ENCODE measurements at places on chromosomes 1 and 21.

- DNase-seq, result no peak
Measured at GRCh38 chr1:88060112-88060673, 623.9 kb upstream of the PKN2 start.

DNA sequence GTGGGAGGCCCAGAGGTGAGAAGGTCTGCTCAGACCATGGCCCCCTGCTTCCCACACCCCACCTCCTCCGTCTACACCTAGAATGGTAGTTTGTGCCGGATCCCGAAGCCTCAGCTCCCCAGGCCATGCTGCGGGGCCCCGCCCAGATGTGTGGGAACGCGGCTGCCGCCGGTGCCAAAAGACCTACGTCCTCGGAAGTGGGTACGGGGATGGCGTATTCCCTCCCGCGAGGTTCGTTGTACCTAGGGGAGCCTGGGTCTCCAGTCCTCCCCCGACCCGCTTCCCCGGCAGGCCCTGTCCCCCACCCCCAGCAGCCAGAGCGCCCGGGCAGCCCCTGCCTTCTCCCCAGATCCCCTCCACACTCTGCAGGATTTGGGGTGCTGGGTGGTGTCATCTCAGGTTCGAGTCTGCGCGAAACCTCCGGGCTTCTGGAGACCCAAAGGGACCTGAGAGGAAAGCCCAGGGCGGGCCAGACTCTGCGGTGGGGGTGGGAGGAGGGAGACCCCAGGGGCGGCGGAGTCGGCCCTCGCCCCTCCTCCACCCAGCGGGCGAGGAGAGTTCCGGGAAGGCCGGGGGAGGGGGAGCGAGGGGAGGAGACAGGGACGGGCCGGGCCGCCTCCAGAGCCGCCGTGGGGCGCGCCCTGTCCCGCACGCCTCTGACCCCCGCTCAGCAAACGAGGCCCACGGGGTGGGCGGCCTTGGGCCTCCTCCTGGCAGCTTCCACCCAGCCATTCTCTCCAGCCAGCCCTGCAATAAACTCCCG is 6.2 kb upstream of the PRDM16 start:
- DNase-seq, result no peak

DNA sequence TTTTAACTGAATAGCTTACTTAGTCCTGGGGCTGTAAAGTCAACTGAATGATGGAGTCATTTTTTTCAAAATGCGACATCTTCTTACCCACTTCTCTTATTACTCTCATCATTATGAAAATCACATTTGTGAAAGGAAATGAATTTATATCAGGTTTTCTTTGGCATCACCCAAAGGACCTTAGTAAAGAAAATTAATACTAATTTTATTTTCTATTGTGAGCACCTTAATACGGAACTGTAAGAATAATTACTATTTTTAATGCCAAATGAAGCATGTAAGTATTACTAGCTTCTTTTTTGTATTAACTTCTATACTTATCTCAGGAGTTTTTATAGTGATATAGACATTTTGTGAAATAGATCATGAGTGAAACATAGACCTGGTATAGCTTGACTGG is 30.9 kb downstream of the PTPRC start:
- DNase-seq, result no peak

GRCh38 chr1:208028526-208028925 is 117.6 kb upstream of the CD34 start:
- no peak for DNase-seq

DNA sequence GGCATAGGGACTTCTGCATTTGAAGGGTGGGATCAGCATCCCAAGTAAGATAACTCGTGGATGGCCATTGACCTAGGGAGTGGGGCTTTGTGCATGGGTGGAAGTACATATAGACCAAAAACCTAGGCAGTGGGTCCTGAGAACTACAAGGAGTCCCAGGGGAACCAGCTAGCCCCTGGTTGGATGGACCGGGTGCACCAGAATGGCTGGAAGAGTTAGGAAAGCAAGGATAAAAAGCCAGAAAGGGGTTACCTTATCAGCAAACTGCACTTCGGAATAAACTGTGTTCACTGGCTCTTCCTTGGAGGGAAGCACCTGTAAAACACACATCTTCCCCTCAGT is 26.6 kb upstream of the SLAMF6 start:
- no peak for DNase-seq

- DNase-seq, result no peak
Measured at GRCh38 chr1:241299347-241299746, 57.7 kb downstream of the RGS7 start.

DNA sequence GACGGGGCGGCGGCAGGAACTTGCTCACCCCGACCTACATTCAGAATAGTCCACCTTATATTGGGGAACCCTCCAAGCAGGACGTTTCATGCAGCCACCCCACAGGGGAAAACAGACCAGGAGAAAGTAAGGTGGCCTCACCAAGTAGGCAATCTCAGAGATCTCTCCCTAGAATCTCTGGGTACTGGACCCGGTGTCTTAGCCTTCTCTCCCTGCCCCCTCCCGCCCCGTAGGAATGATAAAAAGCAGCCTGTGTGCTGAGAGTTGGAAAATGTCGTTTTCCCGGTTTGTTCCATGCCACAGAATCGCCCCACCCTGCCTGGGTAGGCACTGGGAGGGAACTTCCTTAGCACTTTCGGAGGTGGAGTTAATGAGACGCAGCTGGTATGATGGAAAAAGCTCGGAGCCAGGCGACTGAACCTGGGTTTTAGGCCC is 789 bp upstream of the PTPN14 start:
- no peak for DNase-seq

DNA sequence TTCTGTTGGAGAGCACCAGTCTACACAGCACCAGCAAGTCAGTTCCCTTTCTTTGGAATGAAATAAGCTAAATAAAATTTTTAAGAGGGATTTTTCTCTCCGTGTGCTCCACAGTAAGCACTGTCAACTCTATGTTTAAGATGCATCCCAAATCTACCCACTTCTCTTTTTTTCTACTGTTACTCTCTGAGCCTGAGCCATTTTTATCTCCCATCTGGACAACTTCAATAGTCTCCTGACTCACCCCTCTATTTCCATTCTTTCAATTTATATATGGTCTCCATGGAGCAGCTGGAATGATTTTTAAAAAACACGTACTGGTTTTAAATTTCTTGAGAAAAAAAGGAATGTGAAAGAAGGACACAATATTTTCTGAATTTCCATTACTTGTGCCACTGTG is 24.7 kb upstream of the CCT8 start:
- no peak for DNase-seq

DNA sequence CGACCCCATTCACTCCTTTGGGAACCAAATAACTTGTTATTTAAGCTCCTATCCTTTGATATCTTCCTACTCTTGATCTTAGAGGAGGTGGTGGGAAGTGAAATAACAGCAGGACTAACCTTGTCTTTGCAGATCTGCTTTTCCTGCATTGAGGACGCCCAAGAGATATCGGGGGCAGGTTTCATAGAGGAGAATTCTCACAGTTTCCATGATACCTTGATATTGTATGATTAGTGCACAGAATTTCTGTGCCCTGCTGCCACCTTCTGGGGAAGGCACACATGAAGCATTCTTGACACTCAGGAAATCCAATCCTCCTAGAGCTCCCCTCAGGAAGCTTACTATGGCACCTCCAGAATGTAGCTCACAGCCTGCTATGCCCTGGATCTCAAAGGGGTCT is 1.6 kb downstream of the CD1B start:
- no peak for DNase-seq

GRCh38 chr1:190140644-190141043 is 337.0 kb downstream of the BRINP3 start:
- no peak for DNase-seq

GRCh38 chr1:43367026-43367903 is 546 bp downstream of the ELOVL1 start:
- no peak for DNase-seq

GRCh38 chr1:18882486-18882885 is 19.9 kb downstream of the ALDH4A1 start:
- DNase-seq, result no peak

- DNase-seq, result no peak
Measured at GRCh38 chr1:167645625-167646414, 15.8 kb downstream of the RCSD1 start.

DNA sequence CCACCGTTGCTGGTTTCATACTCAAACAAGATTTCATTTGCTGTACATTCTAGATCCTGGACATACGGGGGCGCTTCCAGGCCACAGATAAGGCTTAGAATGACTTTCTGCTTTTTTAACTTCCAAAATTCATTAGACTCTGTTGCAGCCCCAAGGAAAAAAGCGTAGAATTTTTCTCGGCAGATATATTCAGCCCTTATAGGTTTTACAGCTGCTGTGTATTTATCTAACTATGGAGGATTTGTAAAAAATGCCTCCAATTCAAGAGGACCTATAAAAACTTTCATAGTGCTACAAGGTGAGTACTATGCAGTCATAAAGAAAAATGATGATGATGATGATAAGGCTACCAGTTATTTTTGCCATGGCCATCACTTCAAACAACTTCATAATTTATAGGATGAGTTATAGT is 51.6 kb downstream of the SLC30A10 start:
- DNase-seq, result peak; percentile 17

DNA sequence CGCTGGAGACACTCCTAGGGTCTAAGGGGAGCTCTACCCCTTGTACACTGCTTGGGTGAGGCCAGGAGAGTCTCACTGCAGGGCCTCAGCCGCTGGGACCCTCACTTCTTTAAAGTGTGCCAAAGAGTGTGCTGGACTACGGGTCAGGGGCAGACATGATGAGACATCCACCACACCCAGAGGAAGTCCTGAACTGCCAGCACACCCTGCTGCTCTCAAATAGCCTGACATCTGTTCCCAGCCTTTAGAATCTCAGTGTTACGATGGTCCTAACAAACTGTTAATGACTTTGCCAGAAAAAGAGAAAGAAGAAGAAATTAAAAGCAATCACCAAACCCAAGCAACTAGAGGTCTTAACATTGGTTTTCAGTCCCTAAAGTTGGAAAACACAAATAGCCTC is 49.0 kb downstream of the MRPL37 start:
- no peak for DNase-seq

GRCh38 chr1:243499711-243500110 is 243.9 kb downstream of the SDCCAG8 start:
- no peak for DNase-seq

DNA sequence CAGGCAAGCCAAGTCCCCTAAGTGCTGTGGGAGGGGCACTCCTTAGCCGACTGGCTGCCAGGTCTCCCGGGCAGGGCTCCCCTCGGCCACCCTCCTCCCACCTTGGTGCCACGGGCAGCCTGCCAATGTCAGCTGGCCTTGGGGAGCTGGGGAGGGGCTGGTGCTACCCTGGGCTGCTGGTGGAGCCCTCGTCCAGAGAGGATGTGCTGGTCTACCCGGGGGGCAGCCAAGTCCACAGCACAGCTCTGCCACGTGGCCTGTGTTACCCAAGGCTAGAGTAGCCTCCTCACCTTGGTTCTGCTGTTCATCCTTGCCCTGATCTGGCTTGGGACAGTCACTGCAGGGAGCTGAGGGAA is 42.9 kb downstream of the CRYAA start:
- no peak for DNase-seq

GRCh38 chr1:181947441-181947840 is 114.1 kb downstream of the ZNF648 start:
- no peak for DNase-seq

DNA sequence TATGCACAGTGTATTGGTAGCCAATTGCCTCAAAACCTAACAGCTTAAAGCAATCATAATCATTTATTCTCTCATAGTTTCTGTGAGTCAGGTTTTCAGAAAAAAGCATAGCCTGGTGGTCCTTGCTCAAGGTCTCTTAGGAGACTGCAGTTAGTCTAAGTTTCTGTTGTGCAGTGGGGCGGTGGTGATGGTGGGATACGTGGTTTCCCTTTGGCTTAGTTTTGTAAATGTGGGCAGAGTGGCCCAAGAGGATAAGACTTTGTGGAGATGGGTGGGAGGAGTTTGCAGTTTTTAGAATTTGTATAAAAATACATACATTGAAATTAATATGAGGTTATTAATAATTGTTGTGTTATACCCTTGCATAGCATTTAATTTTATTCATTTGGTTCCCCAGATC is 68.6 kb downstream of the NOS1AP start:
- DNase-seq, result no peak

- DNase-seq, result no peak
Measured at GRCh38 chr21:34335316-34335715, 28.5 kb upstream of the KCNE2 start.

- DNase-seq, result no peak
Measured at GRCh38 chr1:74395571-74395970, 116.8 kb downstream of the LRRC53 start.

DNA sequence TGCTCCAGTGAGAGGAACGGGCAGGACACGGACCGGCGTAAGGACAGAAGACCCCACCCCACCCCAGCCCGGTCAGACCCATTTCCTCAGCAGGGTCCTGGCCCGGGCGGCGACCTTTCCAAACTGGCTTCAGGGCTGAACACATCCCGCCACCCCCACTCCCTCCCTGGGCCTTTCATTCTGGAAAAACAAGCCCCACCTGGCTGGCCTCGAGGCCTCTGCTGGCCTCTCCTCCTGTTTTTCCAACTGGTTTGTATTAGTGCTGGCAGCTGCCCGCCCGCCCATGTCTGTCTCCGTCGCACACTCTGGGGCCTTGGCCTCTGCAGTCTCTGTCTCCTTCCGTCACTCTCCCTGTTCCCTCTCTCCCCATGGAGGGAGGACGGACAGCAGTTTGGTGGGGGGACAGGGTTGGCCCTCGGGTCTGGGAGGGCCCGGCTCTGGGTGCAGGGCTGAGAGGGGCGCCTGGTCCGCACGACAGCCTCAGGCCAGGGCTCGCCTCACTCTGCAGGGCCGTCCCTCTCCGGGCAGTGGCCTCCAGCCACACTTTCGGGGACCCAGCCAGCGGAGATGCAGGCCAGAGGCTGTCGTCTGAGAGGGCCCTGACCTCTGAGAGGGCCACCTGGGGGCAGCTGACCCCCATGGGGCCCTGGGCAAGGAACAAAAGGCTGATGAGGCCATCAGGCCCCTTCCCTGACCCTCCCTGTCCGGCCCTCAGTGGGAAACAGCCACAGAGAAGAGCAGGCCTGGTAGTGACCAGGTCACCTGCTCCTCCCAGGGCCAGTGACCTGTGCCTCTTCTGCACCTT is 1.5 kb upstream of the MXRA8 start:
- DNase-seq, result no peak

DNA sequence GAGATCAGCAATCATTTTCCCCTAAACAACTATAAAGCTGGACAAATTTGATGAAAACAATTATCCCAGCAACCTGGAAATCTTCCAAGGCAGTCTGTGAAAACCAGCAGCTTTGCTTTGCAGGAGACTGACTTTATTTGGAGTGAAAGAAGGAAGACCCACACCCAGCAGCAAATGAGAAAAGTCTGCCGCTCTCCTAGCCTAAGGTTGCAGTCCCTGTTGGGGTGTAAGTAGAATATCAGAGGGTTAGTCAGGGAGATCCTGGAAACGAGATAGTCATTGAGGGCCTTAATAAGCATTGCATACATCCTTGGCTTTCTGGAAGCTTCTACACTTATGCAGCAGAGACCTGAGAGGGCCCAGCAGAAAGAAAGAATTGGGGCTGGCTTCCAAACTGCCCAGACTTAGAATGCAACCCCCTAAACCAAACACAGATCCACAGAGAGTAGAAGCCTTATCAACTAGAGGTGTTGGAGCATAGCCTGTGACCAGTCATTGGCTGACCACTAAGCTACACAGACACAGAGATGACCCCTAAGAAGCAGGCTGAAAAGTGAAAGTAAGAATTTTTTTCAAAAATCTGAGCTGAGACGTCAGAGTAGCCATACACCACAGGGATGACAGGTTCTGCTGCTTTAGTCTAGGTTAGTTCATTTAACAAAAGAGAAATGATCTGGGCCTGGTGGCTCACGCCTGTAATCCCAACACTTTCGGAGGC is 98.3 kb downstream of the LYPLAL1 start:
- DNase-seq, result peak; percentile 84

GRCh38 chr1:97608272-97608671 is 312.6 kb downstream of the DPYD start:
- DNase-seq, result no peak
